AG04450 (cell line): ENCODE measurements at places on chromosomes 7 and 10.

- DNase-seq: no peak
Observed at GRCh38 chr10:111107846-111108245, 31.0 kb downstream of the ADRA2A start.

GRCh38 chr10:32887481-32887880 is 70.5 kb downstream of the ITGB1 start:
- no peak for DNase-seq

DNA sequence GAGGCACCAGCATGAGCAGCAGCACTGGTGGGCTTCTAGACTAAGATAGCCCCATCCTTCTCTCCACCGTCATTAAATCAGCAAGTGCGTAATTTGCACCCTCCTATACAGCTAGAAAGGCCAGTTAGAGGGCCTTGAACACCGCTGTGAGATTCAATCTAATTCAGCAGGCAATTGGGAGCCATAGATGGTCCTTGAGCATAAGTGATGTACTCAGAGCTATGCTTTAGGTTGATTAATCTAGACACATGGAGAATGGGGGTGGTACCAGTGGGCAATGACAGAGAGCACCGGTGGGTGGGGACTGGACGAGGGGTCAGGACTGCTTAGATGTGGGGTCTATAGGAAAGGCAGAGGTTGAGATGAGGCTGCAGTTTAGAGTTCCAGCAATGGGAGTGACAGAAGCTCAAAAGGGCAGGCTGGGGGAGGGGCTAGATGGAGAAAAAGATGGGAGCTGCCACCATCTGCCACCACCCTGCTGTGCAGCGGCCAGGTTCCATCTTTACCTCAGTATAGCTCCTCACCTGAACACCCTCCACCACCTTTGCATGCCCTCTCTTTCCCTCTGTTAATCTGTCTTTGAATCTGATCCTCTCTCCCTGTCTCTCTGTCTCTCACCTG is 87.3 kb downstream of the C10orf105 start:
- DNase-seq: no peak

- peak; percentile 24 for DNase-seq
Observed at GRCh38 chr10:110209454-110209925, 2.1 kb downstream of the MXI1 start.

GRCh38 chr10:132069849-132070182 is 4.1 kb downstream of the JAKMIP3 start:
- DNase-seq: no peak

DNA sequence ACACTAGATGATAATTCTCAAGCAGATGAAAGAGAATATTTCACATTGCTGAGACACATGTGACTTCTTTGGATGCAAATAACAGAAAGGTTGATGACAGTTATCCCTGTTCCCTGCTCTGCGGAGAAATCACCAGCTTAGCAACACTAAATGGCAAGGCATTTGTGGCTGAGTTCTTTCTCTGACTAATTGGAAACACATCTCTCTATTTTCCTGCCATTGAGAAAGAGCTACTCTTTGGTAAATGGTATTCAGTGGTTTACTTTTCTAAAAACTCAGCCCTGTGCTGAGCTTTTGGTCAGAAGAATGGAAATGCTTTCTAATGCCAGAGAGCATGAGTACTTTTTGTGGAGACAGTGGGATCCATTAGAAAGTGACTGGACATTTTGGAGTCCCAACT is 771.4 kb downstream of the LRMDA start:
- DNase-seq: peak; percentile 30

GRCh38 chr10:22133749-22134624 is 83.8 kb downstream of the EBLN1 start:
- DNase-seq: no peak

DNA sequence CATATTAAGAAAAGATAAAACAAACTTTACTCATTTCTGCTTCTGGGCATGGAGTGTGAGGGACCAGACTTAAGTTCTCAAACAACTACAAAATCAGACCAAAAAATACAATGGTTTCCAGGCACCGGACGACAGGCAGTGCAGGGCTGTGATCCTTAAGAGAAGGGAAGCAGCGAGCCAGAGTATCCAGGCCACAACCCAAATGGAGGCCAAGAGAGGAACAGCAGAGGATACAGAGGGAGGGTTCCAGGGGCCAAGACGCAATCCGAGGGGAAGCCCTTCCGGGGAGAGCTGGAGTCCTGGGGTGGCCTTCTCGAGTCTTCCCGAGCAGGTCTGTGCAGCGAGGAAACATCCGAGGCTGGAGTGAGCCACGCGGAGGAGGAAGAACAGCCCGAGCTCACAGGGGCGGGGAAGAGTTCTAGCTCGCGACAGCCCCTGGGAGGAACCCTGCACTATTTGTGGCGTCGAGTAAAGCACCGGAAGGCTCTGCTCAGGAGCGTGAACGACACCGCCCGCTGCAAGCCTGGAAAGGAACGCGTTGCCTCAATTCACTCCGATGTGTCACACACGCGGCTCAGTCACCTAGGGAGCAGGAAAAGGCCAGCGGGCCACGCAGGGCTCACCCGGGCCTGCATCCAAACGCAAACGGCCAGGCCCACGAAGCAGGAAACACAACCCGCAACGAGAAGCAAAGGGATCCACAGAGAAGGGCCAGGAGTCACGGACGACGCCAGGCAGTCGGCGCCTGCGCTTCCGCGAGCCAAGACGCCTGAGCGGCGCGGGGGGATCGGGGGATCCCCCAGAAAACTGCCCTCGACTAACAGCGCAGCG is 933 bp upstream of the RNF32 start:
- no peak for DNase-seq

DNA sequence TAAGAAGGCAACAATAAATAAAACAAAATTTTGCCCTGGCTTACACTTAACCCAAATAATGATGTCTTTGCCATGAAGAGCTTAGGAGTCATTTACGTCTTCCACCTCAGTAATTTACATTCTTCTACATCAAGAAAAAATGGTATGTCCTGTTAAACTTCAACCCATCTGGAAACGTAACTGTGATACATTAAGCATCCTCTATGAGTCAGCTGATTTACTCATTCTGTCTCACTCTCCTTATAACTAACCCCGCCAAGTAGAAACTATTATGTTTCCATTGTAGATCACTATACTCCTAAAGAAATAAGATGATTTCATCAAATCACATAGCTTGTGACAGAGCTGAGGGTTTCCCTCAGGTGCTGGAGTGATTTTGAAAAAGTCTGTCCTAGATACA is 330.7 kb downstream of the CDC14C start:
- DNase-seq: no peak

- DNase-seq: no peak
Observed at GRCh38 chr7:37833107-37833817, 15.1 kb upstream of the NME8 start.

- no peak for DNase-seq
Observed at GRCh38 chr7:13725591-13725990, 263.9 kb downstream of the ETV1 start.

DNA sequence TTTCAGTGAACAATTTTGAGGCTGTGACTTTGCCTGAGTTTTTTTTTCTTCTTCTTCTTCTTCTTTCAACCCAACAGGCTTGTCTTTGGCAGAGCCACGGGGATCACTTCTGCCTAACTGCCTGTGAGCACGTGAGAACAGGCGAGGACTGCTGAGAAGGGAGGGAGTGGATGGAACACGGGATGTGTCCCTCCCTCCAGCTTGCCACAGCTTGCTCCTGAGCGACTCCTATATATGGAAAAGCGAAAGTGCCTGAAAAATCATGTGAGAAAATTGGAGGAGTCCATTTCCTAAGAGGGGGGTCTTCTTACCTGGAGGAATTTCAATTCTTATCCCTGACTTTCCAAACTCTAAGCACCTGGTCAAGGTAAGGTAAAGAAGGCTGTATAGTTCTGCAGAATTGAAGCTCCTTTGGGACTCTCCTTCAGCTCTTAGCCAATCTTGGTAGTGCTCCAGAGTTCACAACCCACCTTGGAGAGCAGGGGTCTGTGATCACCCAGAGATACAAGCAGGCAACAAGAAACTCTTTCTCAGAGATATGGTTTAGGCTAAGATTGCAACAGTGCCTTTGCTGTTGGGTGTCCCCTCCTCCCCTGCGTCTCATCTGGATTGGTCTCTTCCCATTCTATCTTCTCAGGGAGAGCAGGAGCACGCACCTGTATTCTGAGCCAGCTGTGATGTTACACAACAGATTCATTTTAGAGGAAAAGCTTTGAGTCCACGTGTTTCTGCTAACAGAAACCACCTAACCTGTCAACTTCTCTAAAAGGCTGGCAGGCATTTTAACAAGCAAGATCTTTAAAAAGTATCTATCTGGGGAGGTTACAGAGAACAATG is at the start of gene MAT1A:
Gene MAT1A, minus strand, starts transcription at position 208 of the 837 bp plus-strand sequence. CDS start 235 bp downstream, outside the sequence.
- no peak for DNase-seq

- DNase-seq: no peak
Observed at GRCh38 chr7:23607866-23608265, 10.7 kb downstream of the CCDC126 start.

DNA sequence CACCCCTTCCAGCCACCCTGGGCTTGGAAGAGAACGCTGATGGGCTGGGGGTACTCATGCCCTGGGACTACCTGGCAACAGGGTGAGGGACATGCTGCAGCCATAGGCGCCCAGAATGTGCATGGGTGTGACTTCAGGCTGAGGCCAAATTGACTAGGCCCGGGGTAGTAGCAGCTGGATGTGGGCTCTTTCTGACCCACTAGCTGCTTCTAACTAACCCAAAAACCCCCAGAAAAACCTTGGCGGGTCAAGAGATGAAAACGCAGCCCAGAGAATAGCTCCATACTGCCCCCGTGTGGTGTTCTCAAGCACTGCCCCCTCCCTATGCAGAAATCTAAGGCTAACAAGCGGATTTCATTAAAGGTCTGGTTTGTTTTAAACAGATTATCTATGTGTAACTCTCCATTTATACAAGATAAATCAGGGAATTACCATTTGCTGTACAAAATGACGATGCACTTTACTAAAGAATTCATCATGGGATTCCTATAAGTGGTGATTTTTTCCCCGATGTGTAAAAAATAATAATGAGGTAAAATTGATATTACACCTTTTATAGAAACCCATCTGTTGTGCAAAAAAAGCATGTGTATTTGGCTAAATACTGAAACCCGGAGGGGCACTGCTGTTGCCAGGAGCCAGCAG is 4.2 kb downstream of the SMARCD3 start:
- no peak for DNase-seq

- no peak for DNase-seq
Observed at GRCh38 chr10:123942114-123942861, 50.7 kb upstream of the CPXM2 start.

DNA sequence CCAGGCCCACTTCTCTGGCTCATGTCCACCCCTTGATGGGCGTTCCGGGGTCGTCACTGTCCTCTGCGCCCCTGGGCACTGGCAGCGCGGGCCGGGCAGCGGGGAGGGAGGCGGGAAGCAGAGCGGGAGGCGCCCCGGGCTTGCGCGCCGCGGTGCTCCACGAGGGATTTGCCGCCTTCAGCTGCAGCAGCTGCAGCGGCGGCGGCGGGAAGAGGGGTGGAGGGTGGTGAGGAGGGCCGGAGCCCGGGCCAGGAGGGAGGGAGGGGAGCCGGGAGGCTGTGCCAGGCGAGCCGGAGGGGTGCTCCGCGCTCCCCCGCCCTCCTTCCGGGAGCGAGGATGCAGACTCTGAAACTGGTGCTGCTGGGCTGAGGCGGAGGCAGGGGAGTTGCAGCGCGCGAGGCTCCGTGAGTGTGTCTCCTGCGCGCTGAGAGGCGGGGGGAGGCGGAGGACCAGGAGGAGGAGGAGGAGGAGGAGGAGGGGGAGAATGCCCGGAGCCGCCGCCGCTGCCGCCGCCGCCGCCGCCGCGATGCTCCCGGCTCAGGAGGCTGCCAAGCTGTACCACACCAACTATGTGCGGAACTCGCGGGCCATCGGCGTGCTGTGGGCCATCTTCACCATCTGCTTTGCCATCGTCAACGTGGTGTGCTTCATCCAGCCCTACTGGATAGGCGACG is at the start of gene LHFPL3:
Gene LHFPL3, plus strand, starts transcription at position 308 of the 674 bp plus-strand sequence.
- no peak for DNase-seq

GRCh38 chr7:69272101-69272500 is 326.2 kb upstream of the AUTS2 start:
- no peak for DNase-seq

GRCh38 chr10:30822693-30823465 is 193.3 kb upstream of the LYZL2 start:
- DNase-seq: no peak

DNA sequence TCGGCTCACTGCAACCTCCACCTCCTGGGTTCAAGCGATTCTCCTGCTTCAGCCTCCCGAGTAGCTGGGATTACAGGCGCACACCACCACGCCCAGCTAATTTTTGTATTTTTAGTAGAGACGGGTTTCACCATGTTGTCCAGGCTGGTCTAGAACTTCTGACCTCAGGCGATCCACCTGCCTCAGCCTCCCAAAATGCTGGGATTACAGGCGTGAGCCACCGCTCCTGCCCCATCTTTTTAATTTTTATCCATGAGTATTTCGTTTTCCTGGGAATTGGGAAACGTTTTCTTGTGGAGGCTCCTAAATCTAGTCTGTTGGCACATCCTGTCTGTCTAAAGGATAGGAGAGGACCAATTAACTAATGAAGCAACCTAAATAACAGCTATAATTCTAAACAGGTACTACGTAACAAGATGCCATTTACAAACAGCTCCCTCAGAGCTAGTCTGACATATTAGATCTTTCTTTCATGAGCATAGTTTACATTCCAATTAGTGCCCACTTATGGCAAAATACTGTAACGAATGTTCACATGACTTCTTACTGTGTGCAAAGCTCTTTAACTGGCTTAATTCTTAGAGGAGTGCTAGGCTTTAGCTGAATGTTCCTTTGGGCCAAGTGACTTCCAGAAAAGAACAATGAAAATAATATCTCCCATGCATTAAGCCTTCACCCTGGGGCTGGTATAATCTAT is 151.0 kb upstream of the YAE1 start:
- no peak for DNase-seq

- DNase-seq: no peak
Observed at GRCh38 chr10:101029520-101030295, 1.2 kb downstream of the PDZD7 start.

- DNase-seq: no peak
Observed at GRCh38 chr10:16894821-16895220, 77.6 kb upstream of the RSU1 start.

GRCh38 chr10:112584276-112584675 is 137.3 kb downstream of the VTI1A start:
- DNase-seq: no peak

- DNase-seq: no peak
Observed at GRCh38 chr7:36894190-36894589, 169.9 kb upstream of the AOAH start.

DNA sequence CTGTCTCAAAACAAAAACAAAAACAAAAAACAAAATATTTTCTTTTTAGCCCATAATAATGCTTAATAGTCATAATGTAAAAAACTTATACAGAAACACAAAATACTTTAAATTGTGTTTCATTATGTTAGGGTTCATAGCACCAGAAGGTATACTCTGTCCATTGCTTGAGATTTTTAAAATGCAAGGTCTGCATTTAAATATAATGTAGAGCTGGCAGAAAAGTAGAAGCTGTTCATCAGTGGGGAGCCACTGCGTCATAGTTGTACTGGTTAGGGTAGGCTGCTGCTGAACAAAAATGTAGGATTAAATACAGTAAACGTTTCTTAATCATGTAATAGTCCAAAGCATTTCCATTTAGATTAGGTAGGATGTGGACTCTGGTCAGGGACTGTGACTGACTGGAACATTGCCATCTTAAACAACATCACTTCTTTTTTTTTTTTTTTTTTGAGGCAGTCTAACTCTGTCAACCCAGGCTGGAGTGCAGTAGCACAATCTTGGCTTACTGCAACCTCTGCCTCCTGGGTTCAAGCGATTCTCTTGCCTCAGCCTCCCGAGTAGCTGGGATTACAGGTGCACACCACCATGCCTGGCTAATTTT is 85.2 kb downstream of the ANKIB1 start:
- DNase-seq: no peak
